ENCODE measurements at places on chromosomes 16 and 17. TPM values are rescaled to one million over a fixed set of nuclear protein-coding genes. Genes with fewer than 3 reads are reported as not detected.

B3GNT9 gene
- polyA plus RNA-seq, result 4.0 TPM

PTGES3L gene
- polyA plus RNA-seq, result 2.9 TPM

GRCh38 chr16:86448306-86448890 lies 61.9 kb upstream of the FOXF1 start:
- no peak for DNase-seq

HOXB1 gene
- 0.28 TPM for polyA plus RNA-seq

DHRS7C gene
- not detected for polyA plus RNA-seq

GCGR gene
- not detected for polyA plus RNA-seq

GRCh38 chr16:68469796-68470460 lies 21.6 kb upstream of the SMPD3 start:
- peak; percentile 42 for DNase-seq

DNA sequence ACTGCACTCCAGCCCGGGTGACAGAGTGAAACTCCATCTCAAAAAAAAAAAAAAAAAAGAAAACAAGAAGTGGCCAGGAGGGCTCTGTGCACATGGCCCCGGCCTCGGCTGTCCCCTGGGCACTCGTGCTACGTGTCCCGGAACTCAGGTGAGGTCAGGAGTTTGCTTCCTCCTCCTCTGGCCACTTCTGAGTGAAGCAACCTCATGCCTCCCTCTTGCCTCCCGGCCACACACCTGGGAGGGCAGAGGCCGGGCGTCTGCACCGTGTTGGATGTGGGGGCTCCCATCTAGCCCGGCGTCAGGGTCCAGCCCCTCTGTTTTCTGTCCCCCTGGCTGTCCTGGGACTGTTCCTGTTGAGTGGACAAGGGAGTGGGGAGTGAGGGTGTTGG lies 22.2 kb downstream of the ASPSCR1 start:
- DNase-seq, result peak; percentile 10

- no peak for DNase-seq
Measured at GRCh38 chr17:64216000-64216337, 47.1 kb downstream of the TEX2 start.

DPEP2NB gene
- polyA plus RNA-seq, result not detected

GRCh38 chr16:85641776-85642176 lies 28.7 kb downstream of the GSE1 start:
- peak; percentile 81 for DNase-seq

Data from stomach (tissue), 19 donors.